Neural crest cell (in vitro differentiated cells): ENCODE measurements at places on chromosomes 7 and 10. TPM values are rescaled to one million over a fixed set of nuclear protein-coding genes. Genes with fewer than 3 reads are reported as not detected.

HOXA7 gene
- total RNA-seq, result 7.1 and 8.8 TPM in 2 replicates

IRF5 gene
- total RNA-seq, result not detected in 2 replicates

- no peak for DNase-seq
- peaks cover 11% of the 10 kb centered on the region for H3K36me3 ChIP-seq
- H3K27ac ChIP-seq, result no peak overlapping the region
- peaks cover 10% of the 10 kb centered on the region for H3K4me1 ChIP-seq
- no peak overlapping the region for H3K4me3 ChIP-seq
These were observed 30.1 kb downstream of the SEMA3D start for GRCh38 chr7:85156661-85157208.

- no peak overlapping the region for H3K4me3 ChIP-seq
- H3K4me1 ChIP-seq, result no peaks in the 10 kb centered on the region
- DNase-seq, result no peak
These were observed 40.8 kb upstream of the SUN1 start for GRCh38 chr7:791519-791918.

- peaks cover 24% of the 10 kb centered on the region for H3K4me1 ChIP-seq
- no peak overlapping the region for H3K4me3 ChIP-seq
- no peak overlapping the region for H3K27ac ChIP-seq
- H3K27me3 ChIP-seq, result no peaks in the 10 kb centered on the region
- no peak for DNase-seq
These were observed 48.4 kb upstream of the NFE2L3 start for GRCh38 chr7:26103596-26103995.

DNA sequence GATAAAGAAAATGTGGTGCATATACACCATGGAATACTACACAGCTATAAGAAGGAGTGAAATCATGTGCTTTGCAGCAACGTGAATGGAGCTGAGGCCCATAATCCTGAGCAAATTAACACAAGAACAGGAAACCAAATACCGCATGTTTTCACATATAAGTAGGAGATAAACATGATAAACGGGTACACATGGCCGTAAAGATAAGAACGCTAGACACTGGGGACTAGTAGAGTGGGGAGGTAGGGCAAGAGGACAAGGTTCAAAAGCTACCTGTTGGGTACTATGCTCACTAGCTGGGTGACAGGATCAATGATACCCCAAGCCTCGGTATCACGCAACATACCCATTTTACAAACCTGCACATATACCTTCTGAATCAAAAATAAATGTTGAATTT is 113.7 kb downstream of the CSTF2T start:
- no peak overlapping the region for H3K4me3 ChIP-seq
- DNase-seq, result no peak
- H3K27me3 ChIP-seq, result no peaks in the 10 kb centered on the region
- no peaks in the 10 kb centered on the region for H3K36me3 ChIP-seq

DNA sequence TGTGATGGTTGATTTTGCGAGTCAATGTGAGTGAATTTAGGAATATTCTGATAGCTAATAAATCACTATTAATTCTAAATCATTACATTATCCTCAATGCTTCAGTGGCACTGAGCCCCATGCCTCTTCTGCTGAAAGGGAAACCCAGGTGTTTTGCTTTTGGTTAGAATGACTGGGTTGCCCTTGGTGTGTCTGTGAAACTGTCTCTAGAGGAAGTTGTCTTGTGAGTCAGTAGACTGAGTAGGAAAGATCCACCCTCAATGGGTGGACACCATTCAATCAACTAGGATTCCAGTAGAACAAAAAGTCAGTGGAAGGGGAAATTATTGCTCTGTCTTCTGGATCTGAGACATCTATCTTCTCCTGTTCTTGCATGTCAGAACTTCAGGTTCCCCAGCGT is 472.4 kb downstream of the ANKRD7 start:
- no peak overlapping the region for H3K27ac ChIP-seq
- no peak overlapping the region for H3K4me3 ChIP-seq
- no peaks in the 10 kb centered on the region for H3K36me3 ChIP-seq
- H3K27me3 ChIP-seq, result no peaks in the 10 kb centered on the region

WDR37 gene
- 19.3 and 19.5 TPM in 2 replicates for total RNA-seq

EGR2 gene
- total RNA-seq, result 14.2 and 14.4 TPM in 2 replicates

DNA sequence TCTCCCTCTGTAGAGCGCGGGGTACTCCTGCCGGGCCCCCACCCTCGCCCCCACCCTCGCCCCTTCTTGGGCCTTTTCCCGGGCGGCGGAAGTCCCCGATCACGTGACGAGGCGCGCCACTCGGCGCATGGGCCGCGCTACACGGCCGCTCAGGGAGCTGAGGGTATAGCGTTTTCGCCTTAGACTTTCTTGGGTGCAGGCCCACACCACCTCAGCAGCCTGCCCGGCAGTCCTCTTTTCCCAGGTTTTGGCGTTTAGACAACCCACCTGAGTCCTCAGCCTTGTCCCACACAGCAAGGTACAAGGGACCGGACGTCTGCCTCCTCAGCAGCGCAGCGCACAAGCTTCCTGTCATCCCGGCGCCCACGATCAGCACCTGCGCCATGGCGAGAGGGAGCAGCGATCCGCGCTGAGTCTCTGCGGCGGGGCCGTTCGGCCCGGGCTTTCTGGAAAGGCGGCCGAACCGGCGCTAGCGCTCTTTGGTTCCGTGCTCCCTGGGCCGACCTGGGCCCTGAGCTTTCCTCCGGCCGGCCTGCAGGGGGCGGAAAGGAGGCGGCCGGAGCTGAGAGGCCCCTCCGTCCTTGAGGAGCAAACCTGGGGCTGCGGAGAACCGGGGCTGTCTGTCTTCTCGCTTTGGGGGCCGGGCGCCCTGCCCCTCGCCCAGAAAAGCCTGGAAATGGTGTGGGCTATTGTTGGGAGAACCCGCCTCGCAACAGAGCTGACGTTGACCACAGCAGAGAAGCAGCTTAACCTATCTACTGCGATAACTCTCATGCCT is at the start of gene RNLS:
TSS of gene RNLS (minus strand) at position 513 of the 778 bp plus-strand sequence.
- H3K4me3 ChIP-seq, result peak within 1 kb of the TSS; percentile 86
- H3K27ac ChIP-seq, result no peak within 1 kb of the TSS
- peak; percentile 39 for DNase-seq
- H3K36me3 ChIP-seq, result peaks cover 9% of the 10 kb centered on the region
- peaks cover 13% of the 10 kb centered on the region for H3K27me3 ChIP-seq

DNA sequence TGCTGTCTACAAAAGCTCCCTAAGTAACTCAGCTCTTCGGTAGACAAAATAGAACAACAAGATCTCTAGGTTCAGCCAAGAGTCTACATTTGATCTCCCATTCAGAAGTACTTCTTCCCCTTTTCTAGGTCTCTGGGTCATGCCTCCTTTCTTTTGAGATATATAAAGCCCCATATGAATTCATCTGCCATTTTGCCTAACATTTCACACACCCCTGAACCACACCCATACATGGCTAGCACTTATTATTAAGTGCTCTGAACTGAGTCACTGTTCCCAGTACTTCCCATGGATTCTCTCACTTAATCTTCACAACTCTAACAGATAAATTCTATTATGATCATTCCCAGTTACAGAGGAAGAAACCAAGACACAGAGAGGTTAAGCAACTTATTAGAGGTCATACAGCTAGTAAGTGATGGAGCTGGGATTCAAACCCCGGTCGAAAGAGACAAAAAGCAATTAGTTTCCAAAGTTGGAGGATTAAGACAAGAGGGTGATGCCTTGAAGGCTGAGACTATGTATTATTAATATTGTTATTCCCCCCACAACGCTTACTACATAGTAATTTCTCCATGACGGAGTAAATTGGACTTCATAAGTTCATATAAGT is 17.3 kb downstream of the MYOF start:
- H3K27ac ChIP-seq, result peak overlapping the region; percentile 15
- no peaks in the 10 kb centered on the region for H3K27me3 ChIP-seq

PTPRZ1 gene
- 202 and 207 TPM in 2 replicates for total RNA-seq

BCL7B gene
- 49.9 and 51.6 TPM in 2 replicates for total RNA-seq

POT1 gene
- total RNA-seq, result 23.6 and 23.9 TPM in 2 replicates

DNA sequence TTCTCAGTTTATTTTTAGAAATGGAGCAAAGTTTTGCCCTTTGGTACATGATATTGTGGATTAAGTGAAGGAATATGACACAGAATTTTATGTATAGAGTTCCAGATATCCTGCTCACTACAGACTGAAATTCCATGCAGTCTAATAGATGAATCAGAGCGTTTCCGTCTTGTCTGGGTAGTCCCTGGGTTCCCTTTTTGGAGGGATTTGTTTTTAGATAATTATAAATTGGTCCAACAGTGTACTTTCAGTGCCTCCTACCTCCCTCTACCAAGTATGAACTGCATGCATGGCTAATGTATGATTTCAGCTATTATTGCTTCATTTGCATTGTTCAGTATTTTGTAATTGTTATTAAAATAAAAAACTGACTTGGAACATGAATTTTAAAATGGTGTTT is 74.4 kb downstream of the SEPTIN7 start:
- no peak overlapping the region for H3K4me3 ChIP-seq
- no peaks in the 10 kb centered on the region for H3K27me3 ChIP-seq
- H3K36me3 ChIP-seq, result peaks cover 5% of the 10 kb centered on the region
- no peak overlapping the region for H3K27ac ChIP-seq
- no peak for DNase-seq

- peaks cover 12% of the 10 kb centered on the region for H3K4me1 ChIP-seq
- H3K27ac ChIP-seq, result no peak overlapping the region
- H3K27me3 ChIP-seq, result no peaks in the 10 kb centered on the region
- no peak overlapping the region for H3K4me3 ChIP-seq
These were observed 34.0 kb downstream of the LRMDA start for GRCh38 chr10:75465450-75465827.

DNA sequence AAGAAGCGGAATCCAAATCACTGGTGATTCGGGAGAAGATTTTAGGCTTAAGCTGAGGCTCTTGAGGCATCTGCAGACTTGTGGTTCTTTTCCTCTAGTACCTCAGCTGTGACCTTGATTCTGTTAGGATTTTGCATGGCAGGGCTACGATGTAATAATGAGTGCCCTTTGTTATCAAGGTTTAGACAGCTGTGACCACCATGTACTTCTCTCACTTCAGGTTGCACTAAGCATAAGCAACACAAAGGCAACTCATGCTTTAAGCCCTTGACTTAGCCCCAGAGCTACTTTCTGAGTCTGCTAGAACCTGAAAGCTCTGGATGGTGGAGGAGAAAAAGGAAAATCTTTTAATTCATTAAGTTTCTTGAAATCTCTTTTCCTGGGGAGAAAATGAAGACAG is 1052.3 kb upstream of the PHF14 start:
- no peak overlapping the region for H3K4me3 ChIP-seq
- no peaks in the 10 kb centered on the region for H3K4me1 ChIP-seq
- H3K27me3 ChIP-seq, result no peaks in the 10 kb centered on the region
- no peaks in the 10 kb centered on the region for H3K36me3 ChIP-seq
- H3K27ac ChIP-seq, result no peak overlapping the region

HOXA10 gene
- 0.35 TPM in 1 of 2 replicates, not detected in the other for total RNA-seq

- peaks cover 16% of the 10 kb centered on the region for H3K4me1 ChIP-seq
- peaks cover 99% of the 10 kb centered on the region for H3K27me3 ChIP-seq
- no peaks in the 10 kb centered on the region for H3K36me3 ChIP-seq
- H3K27ac ChIP-seq, result no peak overlapping the region
- DNase-seq, result no peak
These were observed 6.3 kb upstream of the EMX2 start for GRCh38 chr10:117536072-117536865.

- peaks cover 7% of the 10 kb centered on the region for H3K4me1 ChIP-seq
- H3K27me3 ChIP-seq, result no peaks in the 10 kb centered on the region
- no peak for DNase-seq
- no peaks in the 10 kb centered on the region for H3K36me3 ChIP-seq
- no peak overlapping the region for H3K27ac ChIP-seq
These were observed 89.2 kb downstream of the WDR11 start for GRCh38 chr10:120940299-120940900.

DNA sequence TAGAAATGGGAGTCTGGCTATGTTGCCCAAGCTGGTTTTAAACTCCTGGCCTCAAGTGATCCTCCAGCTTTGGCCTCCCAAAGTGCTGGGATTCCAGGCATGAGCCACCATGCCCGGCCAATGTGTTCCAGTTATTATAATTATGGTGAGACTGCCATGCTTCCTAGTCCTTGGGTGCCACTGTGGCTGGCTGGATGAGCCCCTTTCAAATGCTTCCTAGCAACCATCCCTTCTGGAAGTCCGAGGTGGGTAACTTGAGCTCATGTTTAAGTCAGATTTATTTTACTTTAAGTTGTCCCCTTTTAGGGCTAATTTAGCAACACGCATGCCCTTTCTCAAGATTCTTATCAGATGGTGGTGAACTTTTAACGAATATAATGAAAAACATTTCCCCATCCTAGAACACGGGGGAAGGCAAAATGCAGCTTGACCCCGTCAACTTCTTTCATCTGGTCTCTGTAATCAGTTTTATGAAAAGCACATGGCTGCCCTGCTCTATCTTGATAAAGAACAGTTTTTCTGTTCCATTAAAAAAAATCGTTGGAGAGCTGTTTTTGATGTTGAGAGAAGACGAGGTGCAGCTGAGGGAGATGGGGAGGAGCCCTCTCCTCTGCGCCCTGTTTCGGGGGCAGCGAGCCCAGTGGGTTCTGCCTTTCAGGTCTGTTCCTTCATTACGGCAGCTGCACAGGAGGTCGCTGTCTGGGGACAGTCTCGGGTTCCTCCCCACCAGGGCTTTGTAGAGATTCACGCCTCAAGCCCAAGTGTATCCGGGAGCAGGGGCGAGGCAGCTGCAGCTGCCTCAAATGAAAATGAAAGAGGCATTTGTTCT is 61.0 kb upstream of the MKI67 start:
- H3K4me3 ChIP-seq, result no peak overlapping the region
- no peak overlapping the region for H3K27ac ChIP-seq
- no peak for DNase-seq
- peaks cover 12% of the 10 kb centered on the region for H3K4me1 ChIP-seq

GRCh38 chr10:132328738-132329137 is 3.3 kb upstream of the LRRC27 start:
- no peak for DNase-seq
- peaks cover 49% of the 10 kb centered on the region for H3K4me1 ChIP-seq
- peaks cover 23% of the 10 kb centered on the region for H3K36me3 ChIP-seq

- peak overlapping the region; percentile 92 for H3K4me3 ChIP-seq
- peak overlapping the region; percentile 87 for H3K27ac ChIP-seq
These were observed 18.0 kb downstream of the MXI1 start for GRCh38 chr10:110225441-110225755.

DNA sequence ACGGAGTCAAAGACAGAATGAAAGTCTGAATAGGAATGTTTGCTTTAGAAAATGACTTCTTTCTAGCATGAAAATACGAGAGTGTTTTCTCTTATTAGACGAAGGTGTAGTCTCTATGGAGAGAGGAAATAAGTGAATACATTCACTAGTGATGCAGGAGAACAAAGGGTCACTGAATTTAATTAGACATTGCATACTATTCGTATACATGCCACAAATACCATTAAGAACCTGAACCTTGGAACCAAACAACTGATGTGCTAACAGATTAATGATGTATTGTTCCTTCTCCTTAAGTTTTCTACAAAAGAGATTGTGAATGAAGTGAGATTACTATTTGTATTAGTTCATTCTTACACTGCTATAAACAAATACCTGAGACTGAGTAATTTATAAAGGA is 10.3 kb downstream of the THAP5 start:
- no peak for DNase-seq
- no peaks in the 10 kb centered on the region for H3K4me1 ChIP-seq
- no peaks in the 10 kb centered on the region for H3K27me3 ChIP-seq
- peaks cover 46% of the 10 kb centered on the region for H3K36me3 ChIP-seq
- H3K4me3 ChIP-seq, result no peak overlapping the region

- no peak for DNase-seq
- H3K36me3 ChIP-seq, result no peaks in the 10 kb centered on the region
- no peaks in the 10 kb centered on the region for H3K27me3 ChIP-seq
- no peaks in the 10 kb centered on the region for H3K4me1 ChIP-seq
These were observed 52.5 kb upstream of the WNT16 start for GRCh38 chr7:121276313-121276712.

GRCh38 chr10:69239136-69239535 is 19.0 kb downstream of the HKDC1 start:
- H3K36me3 ChIP-seq, result no peaks in the 10 kb centered on the region
- H3K27ac ChIP-seq, result no peak overlapping the region
- no peak overlapping the region for H3K4me3 ChIP-seq
- peaks cover 22% of the 10 kb centered on the region for H3K4me1 ChIP-seq
- H3K27me3 ChIP-seq, result no peaks in the 10 kb centered on the region
- DNase-seq, result no peak
